ENCODE measurements at places on chromosomes 12 and 14. TPM values are rescaled to one million over a fixed set of nuclear protein-coding genes. Genes with fewer than 3 reads are reported as not detected.

Gene VRTN
- total RNA-seq: not detected

Gene PRH2
- not detected for total RNA-seq

Gene TMEM63C
- 0.33 TPM for total RNA-seq

Gene CLEC9A
- 0.26 TPM for total RNA-seq

Gene SPIC
- total RNA-seq: not detected

Gene PRR4
- not detected for total RNA-seq

Gene KRT83
- total RNA-seq: not detected

Gene FLRT2
- total RNA-seq: 37.6 TPM

Gene GLT1D1
- total RNA-seq: not detected

Gene CLEC2D
- 5.3 TPM for total RNA-seq

Gene CLEC4D
- total RNA-seq: not detected

Gene CBLN3
- 4.9 TPM for total RNA-seq

Gene DIO3
- total RNA-seq: 1.3 TPM

Gene NEUROD4
- not detected for total RNA-seq

Gene CLEC4C
- total RNA-seq: not detected

Gene CEBPE
- not detected for total RNA-seq
